Stimulated activated CD8-positive, alpha-beta memory T cell treated with anti-CD3 and anti-CD28 coated beads, Interleukin-15, amount 100 ng/mL, for 4 hours (primary cell): ENCODE measurements at places on chromosomes 7 and 10.

DNA sequence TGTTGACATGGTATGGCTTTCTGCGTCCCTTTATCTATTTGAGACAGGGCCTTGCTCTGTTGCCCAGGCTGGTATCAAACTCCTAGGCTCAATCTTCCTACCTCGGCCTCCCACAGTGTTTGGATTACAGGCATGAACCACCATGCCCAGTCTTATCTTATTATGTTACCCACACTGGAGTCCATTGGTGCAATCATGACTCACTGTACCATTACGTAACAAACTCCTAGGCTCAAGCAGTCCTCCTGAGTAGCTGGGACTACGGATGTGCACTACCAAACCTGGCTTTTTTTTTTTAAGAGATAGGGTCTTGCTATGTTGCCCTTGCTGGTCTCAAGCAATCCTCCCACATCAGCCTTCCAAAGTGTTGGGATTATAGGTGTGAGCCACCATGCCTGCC is 66.7 kb downstream of the CCDC3 start:
- DNase-seq = no peak

DNA sequence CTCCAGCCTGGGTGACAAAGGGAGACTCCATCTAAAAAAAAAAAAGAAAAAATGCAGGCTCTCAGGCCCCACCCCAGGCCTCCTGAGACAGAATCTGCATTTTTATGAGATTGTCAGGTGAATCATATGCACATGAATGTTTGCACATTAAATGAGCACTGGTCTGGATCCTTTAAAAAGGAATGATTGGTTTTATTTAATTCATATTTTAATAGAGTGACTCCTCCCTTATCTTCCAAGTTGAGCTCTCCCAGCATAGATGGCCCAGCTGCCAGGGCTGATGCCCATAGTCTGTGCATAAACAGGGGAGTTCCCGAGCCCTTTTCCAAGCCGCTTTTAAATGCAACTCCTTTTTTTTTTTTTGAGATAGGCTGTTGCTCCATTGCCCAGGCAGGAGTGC is 28.5 kb downstream of the CUX1 start:
- DNase-seq = no peak

- DNase-seq = no peak
Measured at GRCh38 chr10:93710333-93710909, 8.0 kb upstream of the FRA10AC1 start.

- no peak for DNase-seq
Measured at GRCh38 chr7:41255716-41256115, 447.2 kb downstream of the INHBA start.

- no peak for DNase-seq
Measured at GRCh38 chr10:4662576-4663161, 163.3 kb upstream of the AKR1E2 start.

DNA sequence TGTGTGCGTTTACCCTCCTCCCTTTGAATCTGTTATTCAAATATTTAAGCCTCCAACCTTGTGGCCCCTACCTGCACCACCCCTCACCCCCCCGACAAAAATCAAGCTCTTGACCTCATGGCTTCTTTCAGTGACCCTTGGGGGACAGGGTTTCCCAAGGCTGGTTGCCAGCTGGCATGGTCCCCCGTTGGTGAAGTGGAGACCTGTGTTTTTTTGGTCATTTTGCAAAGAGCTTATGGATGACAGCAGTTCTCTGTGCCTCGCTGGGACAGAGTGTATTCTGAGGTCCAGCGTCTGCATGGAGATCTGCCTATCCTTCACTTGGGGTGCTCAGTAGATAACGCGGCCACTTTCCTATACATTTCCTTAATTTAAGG is 111.0 kb downstream of the TCF7L2 start:
- DNase-seq = no peak

DNA sequence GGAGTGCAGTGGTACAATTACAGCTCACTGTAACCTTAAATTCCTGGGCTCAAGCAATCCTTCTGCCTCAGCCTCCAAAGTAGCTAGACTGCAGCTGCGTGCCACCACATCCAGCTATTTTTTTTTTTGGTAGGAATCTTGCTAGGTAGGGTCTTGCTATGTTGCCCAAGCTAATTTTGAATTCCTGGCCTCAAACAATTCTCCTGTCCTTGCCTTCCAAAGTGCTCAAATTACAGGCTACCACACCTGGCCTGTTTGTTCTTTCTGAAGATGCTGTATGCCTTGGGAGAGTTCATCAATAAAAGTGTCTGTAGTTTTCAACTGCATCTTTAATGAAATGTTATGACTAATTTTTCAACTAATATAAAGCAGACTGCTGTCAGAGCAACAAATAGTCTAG is 452 bp downstream of the SAMD9 start:
- no peak for DNase-seq

GRCh38 chr7:50957431-50957830 is 174.7 kb upstream of the GRB10 start:
- no peak for DNase-seq

DNA sequence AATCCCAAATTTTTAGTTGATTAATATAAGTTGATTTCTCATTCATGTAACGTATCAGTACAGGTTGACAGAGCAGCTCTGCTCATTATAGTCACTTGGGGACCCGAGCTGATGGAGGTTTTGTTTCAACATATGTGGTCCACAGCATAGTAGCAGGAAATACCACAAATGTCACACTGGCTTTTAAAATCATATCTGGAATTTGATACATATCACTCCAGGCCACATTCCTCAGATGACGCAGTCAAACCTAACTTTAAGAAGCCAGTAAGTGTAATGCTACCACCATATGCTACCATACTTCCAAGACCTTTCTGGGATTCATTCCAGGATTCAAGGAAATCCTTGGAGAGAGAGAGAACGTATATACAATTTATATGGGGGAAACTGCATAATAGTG is 156.3 kb downstream of the PHF14 start:
- DNase-seq = no peak

DNA sequence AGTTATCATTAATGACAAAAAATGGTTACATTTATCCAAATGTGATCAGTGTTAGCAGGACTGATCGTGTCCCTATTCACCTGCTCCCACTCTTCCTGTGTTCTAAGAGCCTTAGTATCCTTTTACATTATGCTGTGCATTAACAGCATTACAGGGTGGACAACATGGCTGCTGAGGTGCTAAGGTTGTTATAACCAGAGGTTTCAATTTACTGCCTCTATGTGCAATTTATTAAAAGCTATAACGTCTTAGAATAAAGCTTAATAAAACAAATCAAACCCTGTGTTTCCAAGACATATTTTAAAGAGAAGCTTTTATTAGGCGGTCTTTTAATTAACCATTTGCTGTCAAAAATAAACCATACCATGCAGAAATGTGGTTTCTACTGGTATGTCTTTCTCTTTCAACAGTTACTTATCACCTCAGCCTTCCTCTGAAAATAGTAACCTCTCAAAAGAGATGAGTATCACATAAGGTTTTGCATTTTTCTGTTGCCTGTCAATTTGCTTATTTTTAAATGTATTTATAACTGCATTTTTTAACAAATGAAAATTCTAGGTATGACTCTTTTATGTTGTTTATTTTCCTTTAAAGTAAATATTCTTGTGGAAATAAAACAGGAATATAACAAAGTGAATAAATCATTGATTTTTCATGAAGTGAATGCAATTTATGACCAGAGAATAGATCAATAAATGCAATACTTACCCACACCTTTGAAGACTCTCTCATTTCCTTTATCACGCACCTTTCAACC is 849.8 kb upstream of the SORCS1 start:
- no peak for DNase-seq

GRCh38 chr7:98354511-98355249 is 46.2 kb downstream of the BAIAP2L1 start:
- DNase-seq = no peak

- DNase-seq = no peak
Measured at GRCh38 chr7:85061456-85061855, 125.4 kb downstream of the SEMA3D start.

GRCh38 chr7:72235351-72235750 is 176.8 kb downstream of the CALN1 start:
- no peak for DNase-seq

GRCh38 chr10:116111483-116112095 is 161.4 kb downstream of the GFRA1 start:
- DNase-seq = no peak

DNA sequence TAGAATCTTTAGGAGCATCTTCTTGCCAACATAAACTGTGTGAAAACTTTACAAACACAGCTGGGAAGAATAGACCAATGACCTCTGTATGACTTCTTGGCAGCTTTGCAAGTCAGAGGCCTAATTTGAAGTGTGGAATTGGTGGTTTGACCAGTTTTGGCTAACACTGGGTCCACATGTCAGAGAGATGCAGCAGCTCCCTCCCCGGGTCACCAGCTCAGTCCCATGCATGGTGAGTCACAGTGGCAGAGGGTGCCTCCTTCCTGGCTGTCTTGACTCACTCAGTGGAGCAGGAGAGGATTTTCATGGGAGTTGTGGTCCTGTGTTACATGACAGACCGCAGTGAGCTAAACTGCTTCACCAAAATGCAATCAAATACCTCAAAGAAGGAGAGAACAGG is 8.2 kb upstream of the STARD3NL start:
- no peak for DNase-seq

GRCh38 chr10:60270426-60270825 is 119.2 kb downstream of the ANK3 start:
- no peak for DNase-seq

- DNase-seq = no peak
Measured at GRCh38 chr10:1434202-1434601, 303.1 kb downstream of the ADARB2 start.

- DNase-seq = no peak
Measured at GRCh38 chr7:16034353-16034752, 347.9 kb upstream of the MEOX2 start.

GRCh38 chr10:1137499-1138163 is 81.4 kb downstream of the WDR37 start:
- DNase-seq = no peak

DNA sequence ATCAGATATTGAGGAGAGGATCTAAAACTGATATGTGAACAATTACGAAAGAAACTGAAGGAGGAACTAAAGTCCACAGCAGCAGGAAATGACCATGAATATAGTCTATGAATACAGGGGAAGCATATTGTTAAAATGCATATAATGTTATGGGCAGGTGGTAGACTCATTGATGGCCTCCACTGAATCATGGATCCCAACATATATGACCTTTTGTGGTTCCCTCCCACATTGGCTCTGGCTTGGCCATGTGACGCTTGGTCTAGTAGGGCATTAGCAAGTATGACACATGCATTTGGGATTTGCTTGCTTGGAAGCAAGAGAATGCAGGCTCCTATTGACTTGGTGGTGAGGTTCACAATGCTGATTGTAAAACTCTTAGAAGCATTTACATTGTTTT is 55.2 kb upstream of the RAB18 start:
- DNase-seq = no peak

DNA sequence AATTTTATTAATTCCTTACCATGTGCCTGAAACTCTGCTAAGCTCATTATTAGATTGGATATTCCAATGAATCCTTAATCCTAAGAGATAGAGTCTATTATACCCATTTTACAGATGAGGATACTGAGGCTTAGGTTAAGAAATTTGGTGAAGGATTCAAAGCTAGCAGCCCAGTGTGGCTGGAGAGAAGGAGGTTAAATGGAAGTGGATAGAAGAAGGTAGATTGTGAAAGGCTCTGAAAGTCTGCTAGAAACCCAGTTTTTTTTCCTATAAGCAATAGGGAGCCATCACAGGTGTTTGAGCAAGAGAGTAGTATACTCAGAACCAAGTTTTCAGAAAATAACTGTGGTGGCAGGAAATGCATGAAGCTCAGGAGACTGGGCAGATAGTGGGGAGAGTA is 265.8 kb upstream of the NEBL start:
- DNase-seq = no peak

DNA sequence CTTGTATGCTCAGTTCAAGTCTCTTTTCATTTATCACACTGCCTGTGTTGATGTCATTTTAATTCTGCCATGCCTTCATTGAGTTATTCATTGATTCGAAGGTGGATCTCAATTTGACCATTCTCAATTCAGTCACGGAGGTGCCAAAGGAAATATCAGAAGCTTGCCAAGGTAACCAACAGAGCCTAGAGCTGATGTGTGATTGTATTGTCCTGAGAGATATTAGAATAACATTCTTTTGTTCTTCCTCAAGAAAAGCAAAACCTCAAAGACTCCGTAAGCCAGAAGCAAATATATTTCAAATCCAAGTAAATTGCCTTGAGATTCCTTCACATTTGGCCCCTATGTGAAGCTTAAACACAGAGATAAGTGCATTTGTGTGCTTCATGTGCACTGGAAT is 345.3 kb downstream of the CXCL12 start:
- no peak for DNase-seq

DNA sequence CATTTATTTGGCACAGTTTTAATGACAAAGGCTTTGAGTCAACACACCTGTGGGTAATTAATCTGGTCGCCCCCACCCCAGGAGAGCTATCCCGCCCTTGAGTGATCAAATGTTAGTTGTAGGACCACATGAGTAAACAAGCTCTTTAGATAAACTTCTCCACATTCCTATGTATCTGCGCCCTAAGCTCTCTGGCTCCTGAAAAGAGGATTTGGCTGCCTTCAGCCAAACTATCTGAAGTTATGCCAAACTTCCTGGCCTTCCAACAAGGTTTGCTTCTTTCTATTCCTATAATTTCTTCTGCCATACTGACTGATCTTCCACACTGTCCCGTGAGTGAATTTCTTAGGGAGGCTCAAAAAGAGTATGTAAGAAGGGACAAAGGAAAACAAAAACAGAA is 134.2 kb downstream of the RALA start:
- DNase-seq = no peak
